Stimulated activated CD8-positive, alpha-beta memory T cell treated with anti-CD3 and anti-CD28 coated beads, Interleukin-4, amount 100 ng/mL, for 24 hours (primary cell): ENCODE measurements at places on chromosomes 6 and 20.

GRCh38 chr6:91088515-91088914 is 501.6 kb upstream of the MAP3K7 start:
- no peak for DNase-seq

DNA sequence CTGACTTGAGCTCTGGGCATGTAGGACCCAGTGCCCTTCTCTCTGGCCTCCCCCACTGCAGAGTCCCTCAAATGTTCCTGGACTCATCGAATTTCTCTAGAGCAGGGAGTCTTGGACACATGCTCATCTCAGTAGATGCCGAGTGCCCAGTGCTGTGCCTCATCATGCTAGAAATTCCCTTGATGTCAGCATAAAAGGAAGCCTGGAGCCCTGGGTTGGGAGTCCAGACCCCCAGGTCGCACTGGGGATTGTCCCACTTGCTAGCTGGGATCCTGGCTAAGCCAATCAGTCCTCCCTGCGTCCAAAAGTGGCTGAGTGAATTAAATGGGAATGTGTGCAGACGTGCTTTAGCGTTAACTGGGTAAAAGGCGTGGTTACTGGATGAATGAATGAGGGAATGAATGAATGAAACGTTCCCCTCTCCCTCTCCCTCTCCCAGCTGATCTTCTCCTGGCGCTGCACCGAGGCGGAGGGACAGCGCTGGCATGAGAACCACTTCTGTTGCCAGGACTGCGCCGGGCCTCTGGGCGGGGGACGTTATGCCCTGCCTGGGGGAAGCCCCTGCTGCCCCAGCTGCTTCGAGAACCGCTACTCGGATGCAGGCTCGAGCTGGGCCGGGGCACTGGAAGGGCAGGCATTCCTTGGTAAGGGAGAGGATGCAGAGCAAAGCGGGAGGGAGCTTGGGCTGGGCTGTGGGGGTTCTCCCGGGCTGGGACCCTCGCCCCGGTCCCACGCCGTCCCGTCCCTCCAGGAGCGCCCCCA is 1.6 kb upstream of the TOMM6 start:
- DNase-seq: no peak

GRCh38 chr20:62999580-62999979 is 7.2 kb downstream of the BHLHE23 start:
- no peak for DNase-seq

DNA sequence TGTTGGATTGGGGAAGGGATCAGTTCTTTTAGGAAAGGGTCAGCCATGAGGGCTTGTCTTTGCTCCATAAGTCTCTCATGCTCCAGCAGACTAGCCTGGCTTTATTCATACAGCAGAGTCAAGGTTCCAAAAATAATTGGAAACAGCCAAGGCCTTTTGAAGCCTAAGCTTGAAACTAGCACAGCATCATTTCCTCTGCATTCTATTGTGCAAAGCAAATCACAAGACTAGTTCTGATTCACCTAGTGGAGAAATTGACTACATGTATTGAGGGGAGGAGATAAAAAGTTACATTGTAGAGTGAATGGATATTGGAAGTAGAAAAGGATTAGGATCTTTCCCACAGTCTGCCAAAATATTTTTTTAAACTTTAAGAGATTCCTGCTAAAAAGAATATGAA is 159.3 kb upstream of the PLCB4 start:
- no peak for DNase-seq

DNA sequence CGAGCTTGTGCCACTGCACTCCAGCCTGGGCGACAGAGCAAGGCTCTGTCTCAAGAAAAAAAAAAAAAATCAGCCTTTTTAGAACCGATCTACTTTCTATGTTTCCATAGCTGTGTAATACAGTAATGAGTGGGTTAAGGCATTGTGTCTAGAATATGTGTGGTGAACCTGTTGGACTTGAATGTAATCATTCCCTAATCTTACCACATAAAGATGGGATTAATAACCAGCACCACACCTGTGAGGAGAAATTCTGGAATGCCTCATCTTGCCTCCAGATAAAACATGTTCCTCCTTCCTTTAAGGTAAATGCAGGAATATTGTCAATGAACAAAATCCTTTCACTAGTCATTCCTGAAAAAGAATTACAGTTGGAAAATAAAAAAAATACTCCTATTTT is 43.7 kb downstream of the MAPK14 start:
- no peak for DNase-seq

DNA sequence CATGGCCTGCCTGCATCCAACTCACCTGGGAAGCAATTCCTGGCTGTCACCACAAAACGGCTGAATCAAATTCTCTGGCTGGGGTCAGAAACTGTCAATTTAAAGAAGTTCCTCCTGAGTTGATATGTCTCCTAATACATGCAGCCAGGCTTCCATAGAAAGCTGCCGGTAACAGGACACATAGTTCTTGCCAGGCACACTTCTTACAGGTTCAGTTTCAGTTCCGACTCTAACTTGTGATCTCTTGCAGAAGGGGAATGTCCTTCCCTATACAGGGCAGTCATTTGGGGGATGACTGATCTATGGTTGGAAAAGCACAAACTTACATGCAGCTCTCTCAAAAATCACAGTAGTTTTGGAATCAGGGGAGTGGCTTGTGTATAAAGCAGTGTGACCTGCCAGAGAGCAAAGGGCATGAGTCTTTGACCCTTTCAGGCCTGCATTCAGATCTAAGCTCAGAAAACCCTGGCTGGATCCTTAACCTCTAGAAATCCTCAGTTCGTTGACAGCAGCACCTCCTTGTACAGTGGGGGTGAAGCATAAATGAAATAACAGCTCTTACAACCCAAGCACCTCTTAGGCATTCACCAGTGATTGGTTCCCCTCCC is 195.6 kb downstream of the SCP2D1 start:
- no peak for DNase-seq

- DNase-seq: no peak
Observed at GRCh38 chr6:102501615-102502014, 1108.1 kb downstream of the GRIK2 start.

- DNase-seq: no peak
Observed at GRCh38 chr6:112980676-112981075, 633.5 kb downstream of the RFPL4B start.

GRCh38 chr6:134233180-134233955 is 84.5 kb downstream of the SGK1 start:
- DNase-seq: no peak

GRCh38 chr20:15396026-15396425 is 1058.6 kb upstream of the FLRT3 start:
- no peak for DNase-seq

DNA sequence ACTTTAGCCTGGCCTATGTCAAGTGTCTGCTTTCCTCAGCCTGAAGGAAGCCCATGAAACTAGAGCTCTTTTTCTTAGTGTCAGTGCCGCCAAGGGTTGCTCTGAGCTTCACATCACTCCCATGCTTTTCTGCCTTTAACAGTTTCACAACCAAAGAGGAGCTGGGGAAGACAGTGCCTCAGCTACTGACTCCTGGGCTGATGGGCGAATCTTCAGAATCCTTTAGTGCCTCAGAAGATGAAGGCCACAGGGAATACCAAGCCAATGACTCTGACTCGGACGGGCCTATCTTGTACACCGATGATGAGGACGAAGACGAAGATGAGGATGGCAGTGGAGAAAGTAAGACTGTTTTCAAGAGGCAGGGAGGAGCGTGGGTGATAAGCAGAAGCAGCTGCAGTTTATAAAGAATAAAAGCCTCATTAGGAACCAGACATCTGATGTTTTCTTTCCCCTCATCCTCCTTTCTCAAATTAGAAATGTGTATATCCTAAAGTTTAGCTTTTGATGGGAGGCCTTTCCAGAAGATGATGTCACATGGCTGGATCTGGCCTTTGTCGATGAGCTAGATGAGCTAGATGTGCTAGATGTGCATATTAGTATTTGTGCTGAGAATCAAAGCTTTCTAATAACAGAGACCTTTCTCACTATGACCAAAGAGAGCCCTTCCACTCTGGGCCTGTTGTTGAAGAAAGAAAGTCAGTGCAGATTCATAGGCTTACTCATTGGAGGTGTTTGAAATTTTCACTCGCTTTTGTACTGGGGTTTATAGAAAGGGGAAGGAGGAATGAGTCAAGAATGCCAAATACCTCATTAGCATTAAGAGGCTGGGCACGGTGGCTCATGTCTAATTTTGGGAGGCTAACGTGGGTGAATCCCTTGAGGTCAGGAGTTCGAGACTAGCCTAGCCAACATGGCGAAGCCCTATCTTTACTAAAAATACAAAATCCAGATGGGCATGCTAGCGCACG is 70.7 kb upstream of the LTV1 start:
- DNase-seq: no peak

- no peak for DNase-seq
Observed at GRCh38 chr6:105896052-105896820, 189.9 kb upstream of the PRDM1 start.

- DNase-seq: no peak
Observed at GRCh38 chr6:148069256-148069655, 273.4 kb upstream of the SASH1 start.

DNA sequence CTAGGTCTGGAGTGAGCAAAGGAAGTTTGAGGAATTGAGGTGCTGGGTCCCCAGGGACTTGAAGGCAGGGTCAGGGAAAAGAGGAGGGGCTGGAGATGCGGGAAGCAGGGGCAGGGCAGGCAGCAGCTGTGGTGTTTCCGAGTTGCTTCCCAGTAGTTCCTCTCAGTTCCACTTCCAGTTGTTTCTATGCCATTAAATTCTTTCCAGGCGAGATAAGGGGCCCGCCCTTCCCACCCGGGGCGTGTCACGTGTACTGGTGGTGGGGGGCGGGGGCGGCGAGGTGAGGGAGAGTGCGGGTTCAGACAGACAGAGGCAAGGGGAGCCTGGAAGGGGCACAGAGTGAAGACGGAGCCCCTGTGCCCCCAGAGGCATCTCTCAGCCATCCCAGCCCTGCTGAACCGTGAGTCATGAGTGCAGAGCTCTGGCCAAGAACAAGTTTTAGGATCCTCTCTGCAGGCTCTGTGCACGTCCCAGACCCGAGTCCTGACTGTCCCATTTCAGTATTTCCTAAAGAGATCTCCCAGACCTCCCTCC is 977 bp downstream of the TNXB start:
- no peak for DNase-seq

GRCh38 chr6:101392586-101393230 is 800 bp upstream of the GRIK2 start:
- DNase-seq: no peak

DNA sequence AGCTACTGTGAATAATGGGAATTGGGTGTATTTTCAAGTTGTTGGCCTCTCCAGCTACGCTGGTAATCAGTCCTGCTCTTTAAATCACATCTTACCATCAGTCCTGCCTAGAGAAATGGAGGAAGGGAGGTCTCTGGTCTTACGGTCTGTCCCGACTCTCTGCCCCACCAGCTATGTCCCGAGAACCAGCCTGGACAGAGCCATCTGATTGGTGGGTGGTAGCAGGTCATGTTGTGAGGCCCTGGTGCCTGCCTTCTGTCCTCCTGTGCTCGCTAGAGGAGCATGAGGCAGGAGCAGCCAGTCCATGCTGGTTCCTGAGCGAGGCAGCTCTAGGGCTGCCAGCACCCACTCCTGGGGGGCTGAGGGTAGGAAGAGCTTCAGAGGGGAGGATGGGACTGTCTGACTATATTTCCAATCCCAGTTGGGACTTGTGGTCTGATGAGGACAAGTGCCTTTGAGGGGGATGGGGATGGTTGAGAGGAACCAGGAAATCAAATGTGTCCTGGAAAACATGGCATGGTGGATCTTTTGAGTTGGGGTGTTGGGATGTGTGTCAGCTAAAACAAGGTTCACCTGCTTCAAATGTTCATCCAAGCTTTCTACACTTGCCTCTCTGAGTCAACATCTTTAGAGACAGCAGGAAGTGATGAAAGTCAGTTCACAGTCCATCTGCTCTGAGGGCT is 33.0 kb downstream of the SYNJ2 start:
- DNase-seq: no peak

GRCh38 chr6:151948002-151948743 is 140.7 kb downstream of the ESR1 start:
- DNase-seq: no peak

- DNase-seq: no peak
Observed at GRCh38 chr6:80640176-80640575, 533.7 kb downstream of the BCKDHB start.

GRCh38 chr20:24507182-24507853 is 37.9 kb downstream of the SYNDIG1 start:
- no peak for DNase-seq
